ENCODE measurements at places on chromosomes 11 and 22.

DNA sequence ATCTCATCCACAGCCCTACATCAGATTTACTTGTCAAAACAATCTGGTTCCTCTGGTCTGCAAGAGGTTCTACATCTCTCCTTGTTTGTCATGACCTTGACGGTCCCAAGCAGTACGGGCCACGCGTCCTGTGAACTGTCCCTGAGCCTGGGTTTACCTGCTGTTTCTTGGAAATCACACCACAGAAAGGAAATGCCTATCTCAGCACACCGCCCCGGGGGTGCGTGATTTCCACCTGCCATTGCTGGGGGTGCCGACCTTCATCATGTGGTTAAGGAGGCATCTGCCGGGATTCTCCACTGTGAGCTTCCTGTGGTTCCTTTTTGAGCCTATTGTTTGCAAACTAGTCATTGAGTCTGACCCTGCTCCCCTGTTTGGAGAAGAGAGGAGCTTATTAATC, 1363.4 kb downstream of the BRD1 start:
- peaks cover 49% of the 10 kb centered on the region for H3K27me3 ChIP-seq
- no peak overlapping the region for H3K27ac ChIP-seq
- no peak overlapping the region for H3K4me3 ChIP-seq
- no peak for DNase-seq
- H3K36me3 ChIP-seq, result no peaks in the 10 kb centered on the region

DNA sequence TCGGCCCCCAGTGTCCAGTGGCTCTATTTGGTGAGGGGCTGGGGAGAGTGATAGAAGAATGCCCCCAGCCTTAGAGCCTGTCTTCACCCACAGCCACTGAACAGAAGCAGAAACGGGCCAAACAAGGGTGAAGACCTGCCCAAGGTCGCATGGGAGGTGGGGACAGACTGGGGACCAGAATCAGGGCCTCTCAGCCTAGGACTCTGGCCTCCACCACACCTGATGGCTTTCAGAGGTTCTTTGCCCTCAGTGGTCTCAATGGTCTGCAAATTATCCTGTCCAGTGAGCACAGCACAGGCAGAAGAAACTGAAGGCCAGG, 4.5 kb upstream of the MYRF start:
- H3K4me3 ChIP-seq, result no peak overlapping the region
- peaks cover 19% of the 10 kb centered on the region for H3K4me1 ChIP-seq
- H3K36me3 ChIP-seq, result no peaks in the 10 kb centered on the region

DNA sequence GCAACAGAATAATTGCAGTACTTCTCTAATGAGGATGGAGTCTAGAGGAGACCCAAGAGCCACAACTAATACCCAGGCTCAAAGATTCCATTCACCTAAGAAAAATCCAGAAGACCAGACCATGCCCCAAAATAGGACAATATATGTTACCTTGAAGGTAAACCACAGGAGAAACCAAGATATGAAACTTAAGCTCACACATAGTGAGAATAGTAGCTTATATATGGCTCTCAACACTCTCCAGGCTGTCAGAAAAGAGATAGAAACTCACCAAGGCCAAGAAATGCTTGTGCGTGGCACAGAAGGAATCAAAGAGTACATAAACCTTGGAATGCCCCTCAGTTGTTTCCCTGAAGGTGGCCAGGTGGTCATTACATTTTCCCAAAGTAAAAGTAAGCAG, 9.1 kb downstream of the FAM111A start:
- H3K27ac ChIP-seq, result no peak overlapping the region
- H3K4me3 ChIP-seq, result no peak overlapping the region
- H3K27me3 ChIP-seq, result peaks cover 1% of the 10 kb centered on the region
- H3K36me3 ChIP-seq, result peaks cover 22% of the 10 kb centered on the region
- no peak for DNase-seq

GRCh38 chr11:1403721-1404460, 14.2 kb downstream of the BRSK2 start:
- no peaks in the 10 kb centered on the region for H3K36me3 ChIP-seq
- H3K4me1 ChIP-seq, result peaks cover 4% of the 10 kb centered on the region
- H3K4me3 ChIP-seq, result no peak overlapping the region
- no peak overlapping the region for H3K27ac ChIP-seq
- no peaks in the 10 kb centered on the region for H3K27me3 ChIP-seq

DNA sequence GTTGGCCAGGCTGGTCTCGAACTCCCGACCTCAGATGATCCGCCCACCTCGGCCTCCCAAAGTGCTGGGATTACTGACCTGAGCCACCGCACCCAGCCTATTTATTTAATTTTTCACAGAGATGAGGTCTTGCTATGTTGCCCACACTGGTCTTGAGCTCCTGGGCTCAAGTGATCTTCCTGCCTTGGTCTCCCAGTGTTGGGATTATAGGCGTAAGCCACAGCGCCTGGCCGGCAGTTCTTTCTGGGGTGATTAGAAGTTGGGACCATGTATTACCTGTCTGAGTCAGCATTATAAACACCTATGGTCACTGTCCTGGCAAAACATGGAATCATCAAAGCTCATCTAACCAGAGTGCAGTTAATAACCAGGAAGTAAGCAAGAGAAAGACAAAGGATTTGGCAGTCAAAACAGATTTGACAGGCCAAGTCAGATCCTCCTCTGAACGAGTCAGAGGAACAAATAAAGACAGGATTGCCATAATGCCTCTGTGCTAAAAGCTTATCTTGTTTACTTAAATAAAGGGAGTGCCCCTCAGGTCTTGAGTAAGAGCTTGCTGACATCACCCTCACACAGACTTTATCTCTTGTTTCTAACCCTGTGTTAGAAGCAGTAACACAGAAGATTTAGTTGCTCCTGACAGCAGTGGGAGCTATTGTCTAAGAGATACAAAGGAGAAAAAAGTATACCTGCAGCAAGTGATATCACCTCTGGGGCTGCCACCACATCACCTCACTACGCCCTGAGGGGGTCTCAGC, 3.7 kb downstream of the SERPIND1 start:
- H3K36me3 ChIP-seq, result peaks cover 9% of the 10 kb centered on the region
- H3K27me3 ChIP-seq, result no peaks in the 10 kb centered on the region
- DNase-seq, result no peak
- H3K27ac ChIP-seq, result peak overlapping the region; percentile 89
- peaks cover 15% of the 10 kb centered on the region for H3K4me1 ChIP-seq
